ENCODE measurements at places on chromosomes 5 and 9.

DNA sequence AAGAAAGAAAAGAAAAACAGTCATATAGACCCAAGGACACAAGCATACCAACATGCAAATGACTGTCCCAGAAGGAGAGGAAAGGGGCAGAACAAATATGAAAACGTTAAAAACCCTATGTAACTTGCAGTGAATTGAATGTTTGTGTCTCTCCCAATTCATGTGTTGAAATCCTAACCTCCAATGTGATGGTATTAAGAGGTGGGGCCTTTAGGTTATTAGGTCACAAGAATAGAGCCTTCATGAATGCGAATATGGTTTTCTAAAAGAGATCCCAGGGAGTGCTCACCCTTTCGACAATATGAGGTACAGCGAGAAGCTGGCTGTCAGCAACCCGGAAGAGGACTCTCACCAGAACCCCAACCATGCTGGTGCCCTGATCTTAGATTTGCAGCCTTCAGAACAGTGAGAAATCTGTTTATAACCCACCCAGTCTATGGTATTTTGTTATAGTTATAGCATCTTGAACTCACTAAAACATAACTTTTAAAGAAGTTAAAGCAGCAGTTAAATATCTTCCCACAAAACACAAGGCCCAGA lies 14.0 kb downstream of the HNRNPAB start:
- DNase-seq: no peak

DNA sequence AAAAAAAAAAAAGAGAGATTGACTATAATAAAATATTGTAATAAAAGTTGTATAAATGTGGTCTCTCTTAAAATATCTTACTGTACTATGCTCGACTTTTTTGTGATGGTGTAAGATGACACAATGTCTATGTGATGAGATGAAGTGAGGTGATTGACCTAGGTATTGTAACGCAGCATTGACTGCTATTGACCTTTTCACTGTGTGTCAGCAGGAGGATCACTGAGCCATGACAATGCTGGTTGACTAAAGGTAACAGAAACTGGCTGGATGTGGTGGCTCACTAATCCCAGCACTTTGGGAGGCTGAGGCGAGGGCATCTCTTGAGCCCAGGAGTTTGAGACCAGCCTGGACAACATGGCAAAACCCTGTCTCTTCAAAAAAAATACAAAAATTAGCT lies 78.6 kb upstream of the MYO10 start:
- DNase-seq: no peak

DNA sequence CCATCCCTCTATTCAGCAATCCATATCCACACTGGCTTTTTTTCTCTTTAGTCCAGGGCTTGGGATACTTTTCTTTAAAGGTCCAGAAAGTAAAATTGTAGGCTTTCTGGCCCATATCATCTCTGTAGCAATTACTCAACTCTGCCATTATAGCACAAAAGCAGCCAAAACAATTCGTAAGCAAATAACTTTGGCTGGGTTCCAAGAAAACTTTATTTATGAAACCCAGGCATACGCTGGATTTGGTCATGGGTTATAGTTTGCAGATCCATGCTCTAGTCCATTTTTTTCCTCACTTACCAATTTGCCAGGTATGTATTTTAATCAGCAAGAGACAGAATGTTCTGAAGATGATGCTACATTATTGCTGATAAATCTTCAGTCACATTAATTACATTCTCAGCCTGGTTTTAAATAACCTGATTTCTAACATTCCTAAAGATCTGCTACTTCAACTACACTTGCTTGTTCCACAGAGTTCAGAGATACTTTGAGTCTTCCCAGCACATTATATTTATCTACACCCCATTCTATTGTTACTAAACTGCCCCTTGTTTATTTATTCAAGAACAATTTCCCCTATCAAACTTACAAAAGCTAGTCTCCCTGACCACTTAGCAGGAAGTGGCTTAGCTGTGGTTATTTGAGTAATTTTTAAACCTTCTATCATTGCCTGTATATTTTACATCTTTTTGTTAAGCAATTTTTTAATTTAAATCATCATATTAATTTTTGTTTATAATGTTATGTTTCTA lies 161.0 kb downstream of the ISL1 start:
- no peak for DNase-seq

DNA sequence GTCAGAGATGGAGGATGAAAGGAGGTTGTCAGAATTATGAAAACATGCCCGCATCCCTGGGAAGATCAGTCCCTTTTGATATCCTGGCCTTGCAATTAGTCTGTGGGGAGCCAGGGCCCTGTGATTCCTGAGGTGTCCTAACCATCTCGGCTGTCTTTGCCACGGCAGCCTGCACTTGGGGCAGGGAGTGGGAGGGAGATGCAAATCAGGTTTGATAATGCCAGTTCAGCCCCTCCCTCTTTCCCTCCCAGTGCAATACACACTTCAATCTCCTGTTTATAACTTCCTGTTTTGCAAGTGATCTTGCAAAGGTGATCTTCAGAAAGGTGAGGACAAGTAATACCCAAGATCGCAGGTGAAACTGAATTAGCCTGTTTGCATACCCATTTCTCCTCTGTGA lies 114.0 kb upstream of the ALDH1B1 start:
- no peak for DNase-seq

DNA sequence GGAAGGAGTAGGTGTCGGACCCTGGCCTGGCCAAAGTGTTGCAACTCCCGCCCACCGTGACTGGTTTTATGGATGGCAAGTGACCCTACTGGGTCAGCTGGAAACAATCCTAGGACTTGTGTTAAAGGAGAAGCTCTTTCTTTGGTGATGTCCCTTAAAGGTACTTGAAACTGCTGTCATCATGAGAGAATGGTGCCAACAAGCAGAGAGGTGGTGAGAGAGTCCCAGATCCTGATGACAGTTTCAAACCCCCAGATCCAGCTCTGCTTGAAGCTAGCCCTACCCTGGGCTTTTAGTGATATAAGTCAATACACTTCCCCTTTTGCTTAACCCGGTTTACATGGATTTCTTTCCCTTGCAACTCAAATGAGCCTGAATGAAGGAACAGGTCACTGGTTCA lies 72.5 kb upstream of the UBTD2 start:
- no peak for DNase-seq

DNA sequence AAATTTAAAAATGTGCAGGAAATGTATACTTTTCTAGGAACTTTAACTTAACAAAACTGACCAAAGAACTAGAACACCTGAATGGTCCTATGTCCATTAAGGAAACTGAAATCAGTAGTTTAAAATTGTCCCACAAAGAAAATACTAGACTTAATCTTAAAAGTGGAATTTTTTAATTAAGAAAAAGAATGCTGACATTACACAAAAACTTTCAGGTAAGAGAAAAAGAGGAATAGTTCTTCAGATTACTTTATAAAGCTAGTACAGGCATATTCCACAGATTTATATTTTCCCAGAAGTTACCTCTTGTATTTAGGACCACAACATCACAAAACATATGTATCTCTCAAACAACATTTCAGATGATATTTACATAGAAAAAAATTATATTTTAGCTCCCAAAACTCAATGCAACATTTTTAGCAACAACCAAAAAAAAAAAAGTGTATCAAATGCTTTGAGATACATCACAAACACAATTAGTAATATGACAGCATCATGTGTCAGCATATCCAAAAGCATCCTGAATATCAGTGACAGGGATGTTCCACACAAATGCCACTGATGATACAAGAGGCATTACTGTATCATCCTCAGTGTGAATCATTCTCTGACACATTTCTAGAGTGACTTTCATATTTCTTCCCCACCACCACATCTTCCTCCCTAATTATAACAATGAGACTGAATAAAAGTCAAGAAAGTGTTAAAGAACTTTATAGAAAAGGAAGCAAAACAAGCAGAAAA lies 264.0 kb downstream of the EPB41L4A start:
- no peak for DNase-seq

GRCh38 chr5:15510831-15511230 lies 10.9 kb downstream of the FBXL7 start:
- no peak for DNase-seq

DNA sequence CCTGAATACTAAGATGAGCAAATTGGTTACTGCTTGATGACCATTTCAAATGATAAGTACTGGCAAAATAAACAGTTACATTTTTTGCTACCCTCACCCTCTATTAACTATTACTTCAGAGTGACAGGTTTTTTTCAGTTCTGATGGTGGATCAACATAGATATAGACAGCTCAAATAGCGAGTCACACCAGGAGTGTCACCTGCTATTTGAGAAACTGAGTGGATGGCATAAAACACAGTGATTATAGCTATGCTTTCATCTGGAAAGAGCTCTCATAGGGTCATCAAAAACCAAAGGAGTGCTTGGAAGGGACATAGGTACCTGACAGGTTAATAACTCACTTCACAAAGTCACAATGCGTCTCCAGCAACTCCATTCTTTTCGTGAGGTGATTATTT lies 244.5 kb upstream of the C9orf72 start:
- DNase-seq: no peak

GRCh38 chr5:92421942-92422341 lies 1038.8 kb upstream of the ARRDC3 start:
- DNase-seq: no peak

GRCh38 chr5:45521067-45521466 lies 175.1 kb downstream of the HCN1 start:
- no peak for DNase-seq

GRCh38 chr5:53464722-53465121 lies 15.7 kb upstream of the FST start:
- no peak for DNase-seq

DNA sequence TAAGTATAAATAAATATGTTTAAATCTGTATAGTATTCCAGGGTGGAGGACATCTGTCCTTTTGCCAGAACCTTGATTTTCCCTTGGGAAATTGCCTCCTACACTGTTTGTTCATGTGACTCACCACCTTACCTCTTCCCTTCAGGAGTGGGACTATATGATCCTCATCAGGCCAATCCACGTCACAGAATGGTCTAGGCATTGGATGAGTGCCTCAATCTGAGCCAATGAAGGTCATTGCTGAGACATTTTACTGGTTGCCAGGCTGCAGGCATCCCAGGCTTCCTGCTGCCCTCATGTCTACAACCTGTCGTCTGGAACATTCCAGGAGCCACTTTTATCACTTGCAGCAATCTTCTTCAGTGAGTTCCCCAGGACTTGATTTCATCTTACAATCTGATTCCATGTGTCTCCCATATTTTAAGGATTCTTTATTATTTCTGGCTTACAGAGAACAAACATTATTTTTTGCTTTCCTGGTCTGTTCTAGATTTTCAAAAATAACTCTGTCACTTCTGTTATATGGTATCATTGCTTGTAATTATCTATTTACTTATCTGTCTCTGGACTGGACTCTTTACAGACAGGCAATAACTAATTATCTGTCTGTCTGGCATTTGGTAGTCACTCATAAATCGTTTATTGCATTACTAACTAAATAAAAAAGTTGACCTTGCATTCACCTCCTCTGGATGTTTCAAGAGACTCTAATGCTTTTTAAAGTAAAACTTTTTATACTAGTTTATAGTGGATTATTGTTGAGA lies 107.3 kb upstream of the APC start:
- DNase-seq: no peak

- no peak for DNase-seq
These were observed 37.8 kb downstream of the EXD3 start for GRCh38 chr9:137385061-137385655.

GRCh38 chr5:77876862-77877502 lies 100.8 kb upstream of the TBCA start:
- DNase-seq: no peak

GRCh38 chr5:133114933-133115310 lies 63.1 kb downstream of the HSPA4 start:
- no peak for DNase-seq

DNA sequence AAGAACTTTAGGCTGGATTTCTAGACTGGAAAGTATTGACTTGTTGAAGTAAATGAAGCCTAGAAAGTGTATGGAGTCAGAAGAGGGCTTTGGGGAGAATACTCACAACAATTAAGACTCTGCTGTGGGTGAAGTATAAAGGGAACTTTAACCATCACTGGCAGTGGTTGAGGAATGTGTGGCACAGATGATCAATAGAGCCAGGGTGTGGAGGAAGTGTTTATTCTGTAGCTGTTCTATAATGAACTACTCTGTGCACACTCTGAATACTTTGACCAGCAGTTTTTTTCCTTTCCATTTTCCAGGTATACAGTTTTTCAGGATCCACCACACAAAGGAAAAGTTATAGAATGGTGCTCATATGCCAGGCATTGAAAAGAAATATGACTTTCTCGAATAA lies 106.7 kb downstream of the SCAMP1 start:
- DNase-seq: no peak

DNA sequence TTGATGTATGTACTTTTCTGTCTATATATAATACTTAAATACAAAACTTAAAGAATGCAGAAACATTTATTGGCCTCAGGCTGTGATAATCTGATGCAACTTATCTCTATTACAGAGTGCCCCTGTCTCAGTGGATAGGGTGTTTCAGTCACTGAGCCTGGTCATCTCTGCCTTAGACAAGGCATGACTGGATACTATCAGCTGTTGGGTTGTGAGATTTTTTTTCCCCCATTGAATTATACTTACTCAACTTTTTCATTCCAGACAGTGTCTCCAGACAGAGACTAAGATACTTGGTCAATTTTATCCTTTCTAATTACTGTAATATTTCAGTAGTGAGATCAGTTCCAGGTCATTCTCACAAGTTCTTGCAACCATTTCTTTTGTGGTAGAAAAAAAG lies 26.7 kb downstream of the XRCC4 start:
- no peak for DNase-seq

GRCh38 chr9:6833518-6834192 lies 75.9 kb downstream of the KDM4C start:
- DNase-seq: no peak

GRCh38 chr5:58148254-58148775 lies 311.6 kb downstream of the PLK2 start:
- no peak for DNase-seq

GRCh38 chr5:14364576-14365472 lies 216.8 kb upstream of the OTULINL start:
- no peak for DNase-seq

DNA sequence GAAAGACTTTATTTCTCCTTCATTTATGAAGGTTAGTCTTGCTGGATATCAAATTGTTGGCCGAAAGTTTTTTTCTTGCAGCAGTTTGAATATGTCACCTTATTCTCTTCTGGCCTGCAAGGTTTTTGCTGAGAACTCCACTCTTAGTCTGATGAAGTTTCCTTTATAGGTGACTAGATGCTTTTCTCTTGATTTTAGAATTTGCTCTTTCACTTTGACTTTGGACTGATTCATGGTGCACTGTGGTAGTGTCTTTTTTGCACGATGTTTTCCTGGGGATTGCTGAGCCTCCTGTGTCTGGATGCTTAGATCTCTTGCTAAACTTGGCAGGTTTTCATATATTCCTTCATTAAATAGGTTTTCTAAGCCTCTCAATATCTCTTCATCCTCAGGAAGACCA lies 12.4 kb downstream of the AHRR start:
- DNase-seq: no peak

- DNase-seq: no peak
These were observed 772.3 kb downstream of the MAT2B start for GRCh38 chr5:164277720-164278119.

DNA sequence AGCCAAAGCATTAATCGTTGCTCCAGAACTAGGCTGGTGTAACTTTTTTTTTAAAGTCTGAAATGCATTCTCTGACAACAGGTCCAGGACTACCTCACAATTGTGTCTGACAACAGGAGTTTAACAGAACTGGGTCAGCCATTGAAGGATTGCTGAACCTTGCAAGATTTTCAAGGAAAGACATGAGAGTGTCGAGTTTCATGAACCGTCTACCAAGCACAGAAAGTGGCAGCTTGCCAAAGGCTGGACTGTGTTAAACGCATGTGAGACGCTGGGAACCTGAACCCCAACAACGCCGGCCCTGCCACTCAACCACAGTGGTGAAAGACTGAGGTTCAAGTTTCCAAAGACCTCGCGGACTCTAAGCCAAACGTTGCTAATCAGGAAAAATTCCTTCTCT lies 79.1 kb downstream of the LHFPL2 start:
- peak; percentile 70 for DNase-seq

GRCh38 chr9:128275198-128276007 lies at the start of gene GOLGA2:
Gene GOLGA2 (minus strand): TSS chr9:128276007. CDS start chr9:128275976, 31 bp downstream.
- DNase-seq: peak; percentile 58
